Caki2 (cell line): ENCODE measurements at places on chromosomes 7 and 10.

- DNase-seq = peak; percentile 18
These were observed 127.1 kb downstream of the AOAH start for GRCh38 chr7:36597090-36597773.

- no peak for DNase-seq
These were observed 433.6 kb downstream of the NRG3 start for GRCh38 chr10:82308641-82309040.

DNA sequence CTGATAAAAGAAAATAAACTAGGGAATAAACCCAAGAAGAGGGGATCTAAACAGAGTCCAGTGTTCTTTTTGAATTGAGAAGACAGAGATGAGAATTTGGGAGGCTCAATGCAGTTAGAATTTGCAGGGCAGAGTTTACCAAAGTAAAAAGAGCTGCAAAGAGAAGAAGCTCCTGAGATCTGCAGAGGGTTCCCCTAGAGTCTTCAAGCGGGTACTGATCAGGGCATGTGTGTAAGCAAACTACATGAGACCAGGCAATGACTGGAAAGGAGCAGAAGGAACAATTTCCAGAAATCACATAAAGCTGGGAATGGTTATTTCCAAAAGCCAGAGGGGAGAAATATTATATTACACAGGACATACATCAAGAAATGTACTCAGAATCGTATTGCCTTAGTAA is 58.1 kb upstream of the TES start:
- DNase-seq = no peak

DNA sequence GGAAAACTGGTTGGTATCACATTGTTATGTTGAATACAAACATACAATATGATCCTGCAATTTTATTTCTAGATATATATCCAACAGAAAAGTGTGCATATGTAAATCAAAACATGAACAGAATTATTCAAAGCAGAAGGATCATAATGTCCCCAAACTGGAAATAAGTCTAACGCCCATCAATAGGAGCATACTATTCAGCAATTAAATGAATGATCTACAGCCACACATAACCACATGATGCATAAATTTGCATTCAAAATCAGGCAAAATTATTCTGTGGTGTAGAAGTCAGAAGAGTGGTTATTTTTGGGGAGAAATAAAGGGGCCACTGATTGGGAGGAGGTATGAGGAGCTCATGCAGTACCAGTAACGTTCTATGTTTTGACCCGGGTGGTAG is 28.6 kb downstream of the NPY start:
- no peak for DNase-seq

DNA sequence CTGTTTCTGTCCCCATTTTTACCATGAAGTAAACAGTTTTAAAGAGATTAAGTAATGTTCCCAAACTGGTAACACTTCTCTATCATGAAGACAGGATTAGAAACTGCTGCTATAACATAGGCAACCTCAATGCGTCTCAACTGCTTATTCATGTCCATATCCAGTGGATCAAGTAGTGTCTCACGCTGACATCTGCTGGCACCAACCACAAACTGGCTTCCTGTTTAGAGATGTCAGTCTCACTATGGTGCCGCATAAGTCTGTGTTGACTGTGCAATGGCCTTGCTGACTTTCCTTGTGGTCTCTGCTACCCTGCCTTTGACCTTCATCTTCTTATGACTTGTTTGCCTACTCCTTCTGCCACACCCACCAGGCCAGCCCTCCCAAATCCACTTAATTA is 369.6 kb upstream of the DPP6 start:
- no peak for DNase-seq

DNA sequence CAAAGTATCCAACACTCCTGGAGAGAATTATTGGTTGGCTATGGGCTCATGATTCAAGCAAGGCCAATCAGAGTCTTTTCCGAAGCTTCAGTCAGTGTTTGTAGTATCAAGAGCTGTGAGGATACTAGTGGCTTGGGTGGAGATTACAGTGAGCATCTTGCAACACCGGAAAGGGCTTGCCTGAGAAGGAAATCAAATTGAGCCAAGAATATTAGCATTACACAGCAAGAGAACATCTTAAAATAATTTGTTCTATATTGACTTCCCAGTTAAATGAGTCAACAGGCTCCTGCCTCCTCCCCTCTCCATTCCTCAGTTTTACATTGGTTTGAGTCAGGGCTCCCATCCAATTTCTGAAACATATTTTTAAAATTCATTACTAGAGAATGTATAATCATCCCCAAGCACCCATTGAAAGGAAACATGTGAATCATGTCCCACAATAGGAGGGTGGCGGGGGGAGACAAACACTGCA is 127.4 kb downstream of the ELAPOR2 start:
- DNase-seq = no peak

DNA sequence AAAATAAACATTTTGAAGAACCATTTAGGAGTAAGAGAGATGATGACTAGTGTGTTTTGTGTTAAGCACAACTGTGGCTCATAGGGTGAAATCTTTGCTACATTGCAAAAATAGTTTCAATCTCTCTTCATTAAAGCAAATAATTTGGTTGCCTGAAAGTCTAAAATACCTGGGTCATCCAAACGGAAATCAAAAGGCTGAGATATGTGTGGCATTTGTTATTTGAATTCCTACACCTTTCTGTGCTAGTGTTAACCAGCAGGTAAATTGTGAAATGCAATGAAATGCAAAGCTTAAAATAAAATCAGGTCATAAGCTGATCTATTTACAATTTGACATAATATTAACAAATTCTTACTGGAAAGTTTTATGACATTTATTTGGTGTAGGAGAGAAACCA is 40.9 kb upstream of the SEMA3E start:
- no peak for DNase-seq

- no peak for DNase-seq
These were observed 3.0 kb downstream of the TMEM273 start for GRCh38 chr10:49185213-49185612.

GRCh38 chr7:128358233-128358632 is 3.3 kb downstream of the PRRT4 start:
- no peak for DNase-seq

DNA sequence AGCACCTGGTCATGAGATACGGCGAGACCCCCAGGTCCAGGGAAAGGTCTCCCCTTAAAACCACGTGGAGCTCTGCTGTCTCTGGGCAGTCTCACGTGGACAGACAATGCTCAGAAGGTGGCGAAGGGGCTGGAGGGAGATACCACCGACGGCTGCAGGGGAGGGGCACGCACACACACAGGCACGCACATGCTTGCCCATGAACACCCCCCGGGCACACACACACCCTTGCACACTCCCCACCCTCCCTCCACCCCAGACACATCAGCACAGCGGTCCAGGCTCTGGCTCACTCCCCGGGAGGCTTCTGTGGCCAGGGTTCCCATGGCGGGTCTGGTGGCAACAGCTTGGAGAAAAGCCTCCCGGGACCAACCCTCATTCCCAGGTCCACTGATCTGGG is 52.4 kb upstream of the TNRC18 start:
- no peak for DNase-seq

DNA sequence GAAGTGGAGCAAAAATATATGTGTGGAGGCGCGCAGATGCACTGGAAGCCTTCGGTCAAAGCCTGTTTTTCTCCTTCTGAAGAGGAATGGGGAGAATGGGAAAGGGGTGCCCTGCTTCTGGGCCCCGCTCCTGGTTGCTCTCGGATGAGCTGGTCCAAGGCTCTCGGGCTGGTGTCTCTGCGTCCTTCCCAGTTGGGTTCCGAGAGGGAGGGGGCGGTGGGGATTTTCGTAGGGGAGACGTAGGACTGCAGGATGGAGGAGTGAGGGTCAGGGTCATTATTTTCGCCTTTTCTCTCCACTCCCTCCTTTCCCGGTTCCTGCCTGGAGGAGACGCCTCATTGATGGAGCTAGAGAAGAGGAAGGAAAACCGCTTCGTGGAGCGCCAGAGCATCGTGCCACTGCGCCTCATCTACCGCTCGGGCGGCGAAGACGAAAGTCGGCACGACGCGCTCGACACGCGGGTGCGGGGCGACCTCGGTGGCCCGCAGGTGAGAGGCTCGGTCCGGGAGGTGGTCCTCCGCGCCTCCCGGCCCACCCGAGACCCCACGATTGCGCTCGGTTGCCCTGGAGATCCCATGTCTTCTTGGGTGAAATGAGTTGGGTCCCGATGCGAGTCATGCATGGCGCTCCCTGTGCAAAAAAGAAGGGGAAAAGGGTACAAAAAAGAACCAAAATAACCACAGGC is 790 bp downstream of the ADAM22 start:
- peak; percentile 23 for DNase-seq

- DNase-seq = no peak
These were observed 8.9 kb upstream of the ADAM12 start for GRCh38 chr10:126397156-126397555.

DNA sequence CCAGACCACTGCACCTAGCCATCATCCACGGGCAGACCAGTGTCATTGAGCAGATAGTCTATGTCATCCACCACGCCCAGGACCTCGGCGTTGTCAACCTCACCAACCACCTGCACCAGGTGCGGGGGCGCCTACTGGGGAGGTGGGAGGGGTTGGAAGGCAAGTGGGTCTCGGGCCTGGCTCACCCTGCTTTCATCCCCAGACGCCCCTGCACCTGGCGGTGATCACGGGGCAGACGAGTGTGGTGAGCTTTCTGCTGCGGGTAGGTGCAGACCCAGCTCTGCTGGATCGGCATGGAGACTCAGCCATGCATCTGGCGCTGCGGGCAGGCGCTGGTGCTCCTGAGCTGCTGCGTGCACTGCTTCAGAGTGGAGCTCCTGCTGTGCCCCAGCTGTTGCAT is 4.6 kb downstream of the NFKB2 start:
- no peak for DNase-seq

DNA sequence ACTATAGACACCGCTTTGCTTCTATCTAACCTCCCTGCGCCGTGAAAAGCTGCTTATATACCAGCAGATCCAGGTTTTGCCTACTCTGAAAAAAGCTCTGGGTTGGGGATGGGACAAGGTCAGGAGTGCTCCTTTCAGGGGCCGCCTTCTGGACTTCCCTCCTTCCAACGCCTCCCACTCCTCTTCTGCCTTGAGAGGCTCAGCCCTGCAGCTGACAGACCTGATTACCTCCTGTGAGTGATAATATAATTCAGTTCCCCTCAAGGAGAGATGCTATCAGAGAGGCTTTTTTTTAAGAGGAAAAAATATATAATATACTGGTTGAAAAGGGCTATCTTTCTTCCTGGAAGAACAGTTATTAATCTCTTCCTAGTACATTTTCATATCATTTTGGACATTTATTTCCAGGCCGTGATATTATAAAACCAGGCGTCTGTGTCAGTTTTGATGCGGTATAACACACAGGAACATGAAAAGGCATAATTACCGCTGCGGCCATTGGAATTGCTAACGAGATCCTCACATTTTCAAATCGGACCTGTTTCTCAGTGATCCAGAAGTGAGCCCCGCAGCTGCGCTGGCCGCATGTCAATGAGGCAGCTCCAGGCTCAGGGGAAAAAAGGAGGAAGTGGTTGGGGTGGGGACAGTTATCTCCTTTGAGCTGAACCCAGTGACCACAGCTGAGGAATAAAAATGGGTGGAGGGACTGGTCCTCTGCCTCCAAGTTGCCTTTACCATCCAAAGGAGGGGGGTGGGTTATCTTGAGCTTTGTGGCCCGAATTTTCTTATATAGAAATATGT is 457.1 kb downstream of the TYW1 start:
- no peak for DNase-seq

GRCh38 chr10:35316218-35316967 is 19.9 kb upstream of the CCNY start:
- no peak for DNase-seq

- DNase-seq = no peak
These were observed 59.4 kb downstream of the MTPN start for GRCh38 chr7:135917721-135918120.

DNA sequence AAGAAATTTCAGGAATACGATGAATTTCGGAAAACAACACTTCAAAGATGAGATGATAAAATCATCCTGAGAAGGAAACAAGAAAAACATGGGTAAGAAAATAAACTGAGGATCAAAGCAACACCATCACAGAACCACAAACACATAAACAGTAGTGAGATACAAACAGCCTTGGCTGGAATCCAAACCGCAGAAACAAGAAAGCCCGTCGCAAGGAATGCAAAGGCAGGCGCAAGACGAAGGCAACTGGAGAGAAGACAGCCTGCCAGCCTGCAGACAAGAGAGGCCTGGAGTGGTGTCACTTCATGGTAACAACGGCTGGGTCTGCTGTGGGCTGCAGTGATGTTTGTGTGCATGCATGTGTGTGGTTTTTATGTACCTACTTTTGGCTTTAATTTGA is 61.8 kb upstream of the DRGX start:
- DNase-seq = no peak

GRCh38 chr10:13352519-13352918 is 4.4 kb upstream of the SEPHS1 start:
- no peak for DNase-seq

DNA sequence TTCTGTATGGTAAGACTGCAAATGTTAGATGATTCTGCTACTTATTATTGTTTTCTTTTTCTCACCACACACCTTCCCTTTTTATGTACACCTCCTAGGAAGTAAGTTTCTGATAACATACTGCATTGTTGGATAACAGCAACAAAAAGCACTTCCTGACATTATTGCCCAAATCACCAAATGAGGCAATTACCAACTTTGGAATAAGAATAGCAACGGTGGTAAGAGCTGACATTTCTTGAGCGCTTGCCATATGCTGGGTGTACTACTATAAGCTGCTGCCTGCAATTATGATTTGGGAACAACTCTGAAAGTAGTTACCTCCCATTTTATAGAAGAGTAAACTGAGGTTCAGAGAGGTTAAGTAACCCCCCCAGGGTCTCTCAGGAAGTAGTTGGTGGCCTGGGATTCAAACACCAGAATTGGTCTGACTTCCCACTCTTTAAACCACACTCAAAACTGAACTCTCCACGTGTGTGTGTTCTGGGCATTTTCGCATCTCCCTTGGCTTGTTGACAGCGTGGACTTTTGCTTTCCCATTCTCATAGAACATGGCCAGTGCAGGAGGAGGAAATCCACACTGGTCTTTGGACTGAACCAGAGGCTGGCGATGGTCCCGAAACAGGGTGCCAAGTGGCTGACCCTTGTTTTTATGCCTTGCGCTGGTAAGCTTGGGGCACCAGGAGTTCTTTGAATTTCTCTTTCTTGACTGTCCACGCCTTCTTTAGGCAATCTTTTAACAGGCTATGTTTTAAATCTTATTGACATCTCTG is 71.4 kb downstream of the TCF7L2 start:
- DNase-seq = no peak

- no peak for DNase-seq
These were observed 31.4 kb downstream of the C10orf90 start for GRCh38 chr10:126639084-126639483.
